Sigmoid colon (tissue), 7 donors: ENCODE measurements at places on chromosomes 1 and 21. TPM values are rescaled to one million over a fixed set of nuclear protein-coding genes. Genes with fewer than 3 reads are reported as not detected.

The COL8A2 gene
- total RNA-seq, result 3.8 TPM

The PLA2G4A gene
- 28.1 TPM for total RNA-seq

The MRAP gene
- total RNA-seq, result not detected

The CD5L gene
- not detected for total RNA-seq

The AMY2B gene
- 50.1 TPM for total RNA-seq

The BTBD19 gene
- 2.7 TPM for total RNA-seq

The ZFP69 gene
- 3.1 TPM for total RNA-seq

The SHE gene
- total RNA-seq, result 5.2 TPM

The BATF3 gene
- 2.5 TPM for total RNA-seq

The DNMT3L gene
- not detected for total RNA-seq

The TINAGL1 gene
- total RNA-seq, result 134 TPM

The TNFRSF1B gene
- 19.7 TPM for total RNA-seq

The MATN1 gene
- 0.36 TPM for total RNA-seq

The GFI1 gene
- total RNA-seq, result 0.28 TPM

The TMEM200B gene
- total RNA-seq, result 24.6 TPM

The PTCH2 gene
- 0.99 TPM for total RNA-seq

The TNFRSF18 gene
- total RNA-seq, result not detected

The CDA gene
- 1.3 TPM for total RNA-seq

The OLFM3 gene
- total RNA-seq, result 1.1 TPM

The EXOC8 gene
- 9.5 TPM for total RNA-seq

The RALGPS2 gene
- 23.8 TPM for total RNA-seq

The VWA1 gene
- 51.0 TPM for total RNA-seq

The TRABD2B gene
- total RNA-seq, result 1.1 TPM

The EDARADD gene
- total RNA-seq, result under 0.01 TPM

The CR1 gene
- 2.2 TPM for total RNA-seq

The PRMT2 gene
- total RNA-seq, result 85.7 TPM

The LINGO4 gene
- total RNA-seq, result not detected

The PROK1 gene
- not detected for total RNA-seq

The SYCP1 gene
- total RNA-seq, result not detected

The DISP3 gene
- not detected for total RNA-seq

The ATP5PF gene
- 237 TPM for total RNA-seq
